ENCODE measurements at places on chromosomes 6 and 20. TPM values are rescaled to one million over a fixed set of nuclear protein-coding genes. Genes with fewer than 3 reads are reported as not detected.

The CLVS2 gene
- total RNA-seq, result not detected

- no peak for DNase-seq
Measured at GRCh38 chr6:115468272-115469005, 592.3 kb downstream of the FRK start.

DNA sequence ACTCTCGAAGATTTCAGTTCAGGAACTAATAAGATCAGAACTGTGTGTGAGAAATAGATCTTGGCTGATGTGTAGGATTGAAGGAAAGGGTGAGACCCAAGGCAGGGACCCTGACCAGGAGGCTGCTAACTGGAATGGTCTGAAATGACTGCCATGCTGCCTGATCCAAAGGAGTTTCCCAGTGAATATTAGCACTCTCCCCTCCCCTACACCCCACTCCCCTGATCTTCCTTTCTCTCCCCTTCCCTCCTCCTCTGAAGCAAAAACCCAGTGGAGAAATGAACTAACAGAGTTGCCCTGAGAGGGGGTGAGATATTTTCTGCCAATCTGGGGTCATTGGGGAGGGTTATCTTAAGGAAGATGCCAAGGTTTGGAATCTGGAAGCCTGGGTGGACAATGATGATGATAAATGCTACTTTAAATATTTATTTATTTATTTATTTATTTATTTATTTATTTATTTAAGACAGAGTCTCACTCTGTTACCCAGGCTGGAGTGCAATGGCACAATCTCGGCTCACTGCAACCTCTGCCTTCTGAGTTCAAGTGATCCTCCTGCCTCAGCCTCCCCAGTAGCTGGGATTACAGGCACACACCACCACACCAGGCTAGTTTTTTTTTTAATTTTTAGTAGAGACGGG lies 371.0 kb upstream of the CHD6 start:
- DNase-seq, result no peak

DNA sequence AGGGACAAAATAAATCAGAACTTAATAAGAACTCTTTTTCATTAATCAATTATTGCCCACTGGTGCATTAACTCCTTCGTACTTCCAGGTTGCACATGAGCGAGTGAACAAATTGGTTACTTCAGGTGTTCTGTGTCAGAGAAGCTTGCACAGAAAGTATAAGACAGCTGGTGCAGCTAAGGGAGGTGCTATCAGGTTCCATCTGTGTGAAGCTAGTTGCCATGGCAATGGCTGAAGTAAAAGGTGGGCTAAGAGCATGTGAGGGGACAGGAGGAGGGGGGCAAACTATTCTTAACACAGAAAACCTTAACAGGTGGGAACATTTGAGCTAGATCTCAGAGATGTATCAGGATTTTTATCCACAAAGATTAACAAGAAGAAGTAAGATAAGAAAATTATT lies 81.6 kb downstream of the MANEA start:
- no peak for DNase-seq
